Activated CD8-positive, alpha-beta memory T cell treated with anti-CD3 and anti-CD28 coated beads, Interleukin-2, amount 10 ng/mL, durations not matched to agents 7 days and 5 days (primary cell): ENCODE measurements at places on chromosomes 1 and 21. TPM values are rescaled to one million over a fixed set of nuclear protein-coding genes. Genes with fewer than 3 reads are reported as not detected.

GRCh38 chr1:54798769-54799641 is 2.1 kb downstream of the TTC22 start:
- H3K27ac ChIP-seq: peak overlapping the region; percentile 97
- H3K36me3 ChIP-seq: peaks cover 10% of the 10 kb centered on the region
- peak; percentile 71 for DNase-seq

- no peak overlapping the region for H3K27ac ChIP-seq
- peaks cover 14% of the 10 kb centered on the region for H3K27me3 ChIP-seq
- H3K36me3 ChIP-seq: no peaks in the 10 kb centered on the region
- H3K4me1 ChIP-seq: no peaks in the 10 kb centered on the region
- no peak for DNase-seq
These were observed 7.7 kb upstream of the PAFAH2 start for GRCh38 chr1:26005434-26006105.

GRCh38 chr1:2124446-2125198 is 70.0 kb downstream of the FAAP20 start:
- H3K4me3 ChIP-seq: no peak overlapping the region
- no peaks in the 10 kb centered on the region for H3K27me3 ChIP-seq
- H3K27ac ChIP-seq: no peak overlapping the region
- peaks cover 11% of the 10 kb centered on the region for H3K4me1 ChIP-seq
- peaks cover 3% of the 10 kb centered on the region for H3K36me3 ChIP-seq
- no peak for DNase-seq

NCF2 gene
- 9.8 TPM for total RNA-seq

HSF2BP gene
- 0.47 TPM for total RNA-seq

SPOCD1 gene
- total RNA-seq: not detected

TFF2 gene
- not detected for total RNA-seq

PRR9 gene
- total RNA-seq: not detected
